ENCODE measurements at places on chromosomes 3 and 15.
A peak's percentile ranks its signal among the peaks of the same experiment; 100 is the strongest.

DNA sequence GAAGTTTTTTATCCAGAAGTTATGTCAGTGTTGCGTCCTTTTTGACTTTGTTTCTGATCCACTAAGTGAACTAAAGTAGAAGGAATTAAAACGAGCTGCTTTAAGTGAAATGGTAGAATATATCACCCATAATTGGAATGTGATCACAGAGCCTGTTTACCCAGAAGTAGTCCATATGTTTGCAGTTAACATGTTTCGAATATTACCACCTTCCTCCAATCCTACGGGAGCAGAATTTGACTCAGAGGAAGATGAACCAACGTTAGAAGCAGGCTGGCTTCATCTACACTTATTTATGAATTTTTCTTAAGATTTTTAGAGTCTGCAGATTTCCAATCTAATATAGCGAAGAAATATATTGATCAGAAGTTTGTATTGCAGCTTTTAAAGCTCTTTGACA lies 57.6 kb downstream of the DNAH1 start:
- DNase-seq: no peak

GRCh38 chr3:56890448-56891091 lies 88.8 kb upstream of the ARHGEF3 start:
- DNase-seq: peak; percentile 43

DNA sequence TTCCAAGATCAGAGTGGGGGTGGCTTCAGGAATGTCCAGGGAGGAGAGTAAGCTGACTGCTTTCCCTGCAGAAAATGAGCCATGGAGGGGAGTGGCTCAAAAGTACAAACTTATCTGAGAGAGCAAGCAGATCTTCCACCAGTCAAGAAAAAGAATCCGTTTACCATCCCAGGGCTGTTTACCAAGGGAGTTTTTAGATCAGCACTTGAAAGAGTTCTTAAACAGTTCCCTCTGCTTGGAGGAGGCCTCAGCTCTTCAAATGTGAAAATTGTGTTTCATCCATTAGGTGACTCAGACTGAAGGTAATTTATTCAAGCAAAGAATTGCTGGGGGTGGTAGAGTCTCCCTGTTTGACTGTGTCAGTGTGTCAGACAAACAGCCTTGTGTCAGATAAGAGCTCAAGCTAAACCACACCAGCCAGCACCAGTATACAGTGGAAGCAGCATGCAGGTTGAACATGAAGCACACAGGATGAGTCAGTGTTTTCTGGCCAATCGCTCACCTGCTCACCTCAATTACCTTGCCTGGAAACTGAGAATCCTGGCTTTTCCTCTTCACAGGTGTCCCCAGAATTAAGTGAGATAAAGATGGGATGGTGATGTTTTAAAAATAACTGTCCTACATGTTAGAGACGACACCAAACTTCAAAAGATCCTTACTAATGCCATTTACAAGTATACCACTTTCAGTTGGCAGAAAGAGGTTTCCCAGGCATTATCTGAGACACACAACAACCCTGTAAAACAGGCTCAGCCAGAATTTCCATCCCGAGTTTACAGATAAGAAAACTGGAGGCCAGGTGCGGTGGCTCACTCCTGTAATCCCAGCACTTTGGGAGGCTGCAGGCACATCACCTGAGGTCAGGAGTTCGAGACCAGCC lies 21.7 kb downstream of the SH3BP5 start:
- peak; percentile 95 for DNase-seq

GRCh38 chr3:62970648-62971047 lies 95.4 kb upstream of the CADPS start:
- DNase-seq: no peak

GRCh38 chr3:124780761-124781475 lies 50.7 kb downstream of the UMPS start:
- DNase-seq: peak; percentile 63

DNA sequence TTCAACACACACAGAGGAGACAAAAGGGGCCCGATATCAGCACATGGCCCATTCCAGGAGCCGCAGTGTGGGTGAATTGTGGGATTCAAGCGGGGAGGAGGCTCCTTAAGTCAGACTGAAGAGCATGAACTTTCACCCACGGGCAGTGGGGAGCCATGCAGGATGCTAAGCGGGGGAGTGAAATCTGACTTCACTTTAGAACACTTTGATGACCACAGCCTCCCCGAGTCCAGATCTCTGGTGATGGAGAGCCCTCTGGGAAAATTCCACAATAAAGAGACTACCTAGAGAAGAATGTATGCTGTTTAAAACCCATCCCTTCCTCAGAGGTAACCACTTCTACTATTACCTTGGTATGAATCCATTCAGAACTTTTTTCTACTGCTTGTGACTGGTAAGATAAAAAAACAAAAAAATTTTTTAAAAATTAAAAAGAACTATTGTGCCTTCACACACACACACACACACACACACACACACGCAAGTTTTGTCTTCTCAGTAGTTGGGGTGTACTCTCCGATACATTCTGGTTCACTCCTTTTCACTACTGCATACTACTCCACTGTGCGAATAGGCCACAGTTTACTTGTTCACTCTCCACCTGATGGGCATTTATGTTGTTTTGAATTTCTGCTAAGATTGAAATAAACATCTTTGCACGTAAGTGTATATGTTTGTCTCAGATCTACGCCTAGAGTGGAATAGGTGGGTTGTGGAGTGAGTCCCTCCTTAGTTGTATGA lies 2.0 kb upstream of the H1-8 start:
- peak; percentile 58 for DNase-seq

DNA sequence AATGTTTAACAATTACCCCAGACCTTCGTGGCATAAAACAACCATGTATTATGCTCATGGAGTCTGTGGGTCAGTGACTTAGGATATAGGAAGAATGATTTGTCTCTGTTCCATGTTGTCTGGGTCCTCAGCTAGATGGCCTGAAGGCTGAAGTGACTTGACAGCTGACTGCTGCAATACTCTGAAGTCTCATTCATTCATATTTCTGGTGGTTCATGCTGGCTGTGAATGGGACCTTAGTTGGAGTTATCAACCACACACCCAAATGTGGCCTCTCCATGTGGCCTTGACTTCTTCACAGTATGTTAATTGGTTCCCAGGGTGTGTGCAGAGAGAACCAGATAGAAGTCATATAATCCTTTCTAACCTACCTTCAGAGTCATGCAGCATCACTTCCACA lies 145.1 kb upstream of the BFSP2 start:
- no peak for DNase-seq

DNA sequence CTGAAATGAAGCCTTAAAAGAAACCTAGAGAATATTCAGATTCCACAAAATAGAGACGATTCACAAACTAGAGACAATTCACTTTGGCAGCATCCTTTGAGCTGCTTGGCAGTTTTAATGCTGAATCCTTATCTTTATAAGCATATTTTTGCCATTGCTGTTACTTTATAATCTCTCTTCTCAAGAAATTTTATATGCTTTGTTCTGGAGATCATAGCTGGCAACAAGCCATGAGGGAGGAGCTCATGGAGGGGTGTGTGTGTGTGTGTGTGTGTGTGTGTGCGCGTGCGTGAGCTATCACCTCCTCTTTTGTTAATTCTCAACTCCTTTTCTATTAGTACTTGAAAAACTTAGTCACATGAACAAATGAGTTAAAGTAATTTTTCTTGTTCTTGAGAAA lies 495.0 kb upstream of the RGMA start:
- DNase-seq: no peak

GRCh38 chr3:41144631-41145030 lies 54.7 kb upstream of the CTNNB1 start:
- DNase-seq: no peak

DNA sequence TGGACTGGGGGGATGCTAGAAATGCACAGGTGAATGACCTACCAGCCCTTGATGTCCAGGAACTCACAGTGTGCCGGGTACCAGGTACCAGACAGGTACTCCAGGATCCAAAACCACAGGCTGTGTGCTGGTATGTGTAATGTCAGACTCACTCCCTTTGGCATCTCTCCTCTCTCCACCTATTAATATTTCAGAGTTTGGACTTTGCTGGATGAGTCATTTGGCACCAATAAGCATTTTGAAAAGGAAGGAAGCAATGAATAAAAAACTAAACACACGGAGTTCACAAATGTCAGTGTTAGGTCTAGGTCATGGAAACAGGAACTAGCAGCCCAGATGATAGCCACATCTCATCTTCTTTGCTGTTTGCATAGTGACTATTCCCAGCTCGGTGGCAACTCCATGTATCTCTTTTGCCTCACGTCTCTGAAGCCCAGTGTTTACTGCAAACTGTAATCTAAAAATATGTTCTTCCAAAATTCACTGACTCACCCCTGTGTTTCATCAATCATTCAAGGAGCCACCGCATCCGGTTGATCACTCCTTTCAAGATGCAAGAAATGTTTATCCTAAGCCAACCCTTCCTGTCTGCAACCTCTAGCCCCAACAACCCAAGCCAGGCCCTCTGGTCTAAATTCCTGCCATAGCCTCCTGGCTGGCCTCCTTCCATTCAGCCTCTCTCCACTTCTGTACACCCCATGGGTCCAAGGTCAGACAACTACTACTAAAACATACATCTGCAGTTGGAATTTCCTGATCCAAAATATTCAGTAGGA lies 8.4 kb downstream of the ITGB5 start:
- peak; percentile 99 for DNase-seq

DNA sequence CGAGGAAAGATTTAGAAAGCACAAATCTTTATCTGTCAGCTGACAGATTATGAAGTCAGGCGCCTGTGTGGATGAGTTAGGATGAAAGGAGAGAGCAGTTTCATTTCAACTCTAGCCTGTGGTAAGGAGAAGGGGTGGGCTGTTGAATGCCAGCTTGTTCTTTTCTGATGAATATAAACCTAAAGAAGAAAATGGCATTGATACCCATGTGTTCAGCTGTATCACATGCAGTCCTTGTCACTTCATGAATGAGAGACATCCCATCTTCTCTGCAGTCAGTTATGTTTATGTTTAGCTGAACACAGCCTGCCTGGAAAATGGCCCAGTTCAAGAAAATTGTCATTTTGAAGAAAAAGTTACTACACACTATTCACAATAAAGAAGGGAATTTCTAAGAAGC lies 345.7 kb upstream of the RBMS3 start:
- peak; percentile 31 for DNase-seq

DNA sequence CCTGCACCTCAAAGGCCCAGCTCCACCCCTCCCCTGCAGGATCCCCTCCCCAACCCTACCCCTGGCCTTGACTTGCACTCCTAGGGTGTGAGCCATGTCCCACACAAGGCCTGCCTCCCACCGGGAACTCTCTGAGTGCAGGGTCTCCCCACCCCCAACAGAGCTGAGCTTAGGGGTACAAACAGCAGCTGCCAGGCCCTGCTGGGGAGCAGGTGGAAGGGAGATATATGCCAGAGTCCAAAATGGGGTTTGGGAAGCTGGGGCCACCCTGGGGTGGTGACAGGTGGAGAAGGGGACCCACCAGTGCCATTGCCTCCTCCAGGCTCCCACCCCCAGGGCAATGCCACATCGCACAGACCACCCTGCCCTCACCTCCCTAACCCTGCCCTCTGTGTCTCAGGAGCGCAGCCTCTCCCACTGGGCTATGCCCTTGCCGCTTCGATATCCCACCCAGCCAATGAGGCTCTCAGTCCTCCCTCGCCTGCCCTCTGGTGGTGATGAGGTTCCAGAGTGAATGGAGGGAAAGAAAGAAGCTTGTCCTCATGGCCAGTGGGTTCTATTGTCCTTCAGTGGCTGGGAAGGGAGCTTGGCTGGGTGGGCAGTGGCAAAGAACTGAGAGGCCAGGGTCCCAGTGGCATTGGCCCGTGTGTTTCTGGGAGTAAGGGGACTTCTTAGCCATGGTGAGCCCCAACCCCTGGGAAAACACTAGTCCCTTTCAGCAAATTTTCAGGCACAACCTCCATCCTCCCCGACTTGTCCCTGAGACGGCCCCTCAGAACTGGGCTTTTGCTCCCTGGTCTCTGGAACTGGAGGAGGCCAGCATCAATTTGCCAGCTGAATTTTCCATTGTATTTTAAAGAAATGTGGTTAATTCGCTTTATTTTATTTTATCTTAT lies 46.8 kb downstream of the CYP11A1 start:
- peak; percentile 29 for DNase-seq

- DNase-seq: no peak
These were observed 63.7 kb downstream of the DNAJB8 start for GRCh38 chr3:128402998-128403397.

GRCh38 chr3:170863816-170864215 lies 6.2 kb downstream of the RPL22L1 start:
- DNase-seq: no peak

GRCh38 chr15:58724466-58724865 lies 25.0 kb downstream of the ADAM10 start:
- DNase-seq: peak; percentile 45

GRCh38 chr3:12132881-12133280 lies 25.8 kb downstream of the TIMP4 start:
- no peak for DNase-seq

- DNase-seq: no peak
These were observed 33.3 kb upstream of the SFMBT1 start for GRCh38 chr3:53079147-53079546.

DNA sequence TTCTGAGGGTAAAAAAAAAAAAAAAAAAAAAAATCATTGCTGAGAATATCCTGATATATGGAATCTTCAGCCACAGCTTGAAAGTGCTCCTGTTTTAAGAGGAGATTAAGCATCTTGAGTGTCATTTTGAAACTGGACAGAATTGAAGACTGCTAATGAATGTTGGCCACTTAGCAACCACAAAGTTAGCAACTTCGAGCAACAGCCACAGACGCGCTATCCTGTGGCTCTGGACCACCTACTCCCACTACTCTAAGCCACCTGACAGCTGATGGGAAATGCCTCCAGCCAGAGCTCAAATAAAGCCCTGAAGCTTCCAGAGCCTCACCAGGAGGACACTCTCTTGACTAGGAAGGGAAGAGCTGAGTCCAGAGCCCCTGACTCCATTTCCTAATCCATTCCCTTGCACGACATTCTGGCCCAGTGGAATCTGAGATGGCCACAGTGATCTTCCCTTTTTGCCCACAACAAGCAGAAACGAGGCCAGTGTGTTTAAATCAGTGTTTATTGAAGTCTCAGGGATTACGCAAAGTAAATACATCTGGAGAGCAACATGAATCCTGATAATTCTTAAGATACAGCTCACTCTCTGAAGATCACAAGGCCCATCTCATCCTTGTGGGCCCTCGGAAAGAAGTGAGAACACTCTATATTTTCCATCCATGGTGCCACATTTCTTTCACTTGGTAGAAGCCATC lies 58.6 kb downstream of the TMEM212 start:
- peak; percentile 76 for DNase-seq

DNA sequence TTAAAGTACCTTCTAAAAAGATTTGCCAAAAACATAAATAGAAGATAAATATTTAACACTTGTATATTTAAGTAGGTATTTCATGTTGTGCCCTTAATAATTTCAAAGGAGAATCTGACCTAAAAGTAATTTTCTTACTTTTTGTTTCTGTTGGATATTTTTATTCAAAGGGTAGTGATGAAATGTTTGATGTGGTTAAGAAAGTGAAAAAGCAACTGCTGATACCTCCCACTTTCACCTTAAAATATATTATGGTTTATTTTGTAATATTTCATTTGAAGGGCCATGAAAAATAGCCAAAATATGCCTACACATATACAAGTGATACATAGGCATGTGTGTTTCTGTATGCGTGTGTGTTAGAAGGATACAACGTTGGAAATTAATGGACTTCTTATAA lies 5.8 kb upstream of the SLITRK3 start:
- DNase-seq: no peak

- DNase-seq: peak; percentile 31
These were observed 16.9 kb upstream of the CLDN1 start for GRCh38 chr3:190339130-190339529.

GRCh38 chr15:56524915-56525314 lies 60.0 kb upstream of the MNS1 start:
- DNase-seq: peak; percentile 23

- DNase-seq: peak; percentile 26
These were observed 28.8 kb upstream of the ST3GAL6 start for GRCh38 chr3:98734306-98734705.
